ENCODE measurements at places on chromosomes 3 and 15. TPM values are rescaled to one million over a fixed set of nuclear protein-coding genes. Genes with fewer than 3 reads are reported as not detected.

GRCh38 chr3:50428007-50428633 is 68.8 kb upstream of the TMEM115 start:
- no peaks in the 10 kb centered on the region for H3K36me3 ChIP-seq
- H3K27me3 ChIP-seq: no peaks in the 10 kb centered on the region
- H3K4me1 ChIP-seq: no peaks in the 10 kb centered on the region
- no peak for DNase-seq
- H3K27ac ChIP-seq: no peak overlapping the region

DNA sequence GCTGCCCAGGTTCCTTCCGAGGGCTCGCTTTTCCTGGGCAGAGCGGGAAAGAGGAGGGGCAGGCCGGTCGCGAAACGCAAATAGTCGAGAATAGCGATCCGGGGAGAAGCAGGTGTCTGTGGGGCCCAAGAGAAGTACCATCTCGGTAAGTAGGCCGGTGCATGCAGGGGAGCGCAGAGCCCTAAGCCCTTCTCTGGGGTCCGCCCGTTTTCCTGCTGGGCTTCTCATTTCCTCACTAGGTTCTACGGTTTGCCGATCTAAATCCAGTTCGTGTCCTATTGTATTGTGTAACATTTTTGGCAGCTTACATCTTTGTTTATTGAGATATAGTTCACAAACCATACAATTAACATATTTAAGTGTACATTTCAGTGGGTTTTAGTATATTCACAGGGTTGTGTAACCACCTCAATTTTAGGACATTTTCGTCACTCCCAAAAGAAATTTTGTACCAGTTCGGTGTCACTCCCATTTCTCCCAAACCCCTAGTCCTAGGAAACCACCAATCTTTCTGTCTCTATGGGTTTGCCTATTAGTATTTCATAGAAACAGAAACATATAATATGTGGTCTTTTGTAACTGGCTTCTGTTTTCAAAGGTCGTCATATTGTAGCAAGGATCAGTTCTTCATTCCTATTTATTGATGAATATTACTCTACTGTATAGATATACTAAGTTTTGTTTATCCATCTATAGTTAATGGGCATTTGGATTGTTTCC is 6.8 kb upstream of the TRIM69 start:
- peaks cover 76% of the 10 kb centered on the region for H3K4me1 ChIP-seq
- peak overlapping the region; percentile 100 for H3K27ac ChIP-seq
- peak overlapping the region; percentile 57 for H3K4me3 ChIP-seq
- DNase-seq: peak; percentile 89
- H3K27me3 ChIP-seq: no peaks in the 10 kb centered on the region

The EPM2AIP1 gene
- total RNA-seq: 23.0 TPM

The FEZF2 gene
- total RNA-seq: not detected

The PLCH1 gene
- total RNA-seq: 0.37 TPM

The MAGI1 gene
- 89.4 TPM for total RNA-seq

The TGM4 gene
- not detected for total RNA-seq

Measured in spleen (tissue), 13 donors.